ENCODE measurements at places on chromosomes 6 and 20. TPM values are rescaled to one million over a fixed set of nuclear protein-coding genes. Genes with fewer than 3 reads are reported as not detected.

BYSL gene
- 49.1 TPM for total RNA-seq

TMEM244 gene
- total RNA-seq: not detected

KCNK17 gene
- not detected for total RNA-seq

- no peaks in the 10 kb centered on the region for H3K36me3 ChIP-seq
- H3K27ac ChIP-seq: peak overlapping the region; percentile 64
- peaks cover 8% of the 10 kb centered on the region for H3K4me1 ChIP-seq
- H3K4me3 ChIP-seq: no peak overlapping the region
- DNase-seq: no peak
- no peaks in the 10 kb centered on the region for H3K27me3 ChIP-seq
Measured at GRCh38 chr6:27805347-27805746, 106.8 kb downstream of the OR2B2 start.

GRCh38 chr6:63636518-63637021 lies 968 bp downstream of the PHF3 start:
- peaks cover 37% of the 10 kb centered on the region for H3K4me1 ChIP-seq
- no peaks in the 10 kb centered on the region for H3K36me3 ChIP-seq
- H3K27me3 ChIP-seq: peaks cover 2% of the 10 kb centered on the region
- H3K27ac ChIP-seq: peak overlapping the region; percentile 93
- no peak for DNase-seq

- H3K4me1 ChIP-seq: peaks cover 38% of the 10 kb centered on the region
- H3K27me3 ChIP-seq: no peaks in the 10 kb centered on the region
- H3K36me3 ChIP-seq: peaks cover 4% of the 10 kb centered on the region
- H3K4me3 ChIP-seq: peak overlapping the region; percentile 73
Measured at GRCh38 chr6:131948692-131949619, 2.2 kb downstream of the CCN2 start.

DNA sequence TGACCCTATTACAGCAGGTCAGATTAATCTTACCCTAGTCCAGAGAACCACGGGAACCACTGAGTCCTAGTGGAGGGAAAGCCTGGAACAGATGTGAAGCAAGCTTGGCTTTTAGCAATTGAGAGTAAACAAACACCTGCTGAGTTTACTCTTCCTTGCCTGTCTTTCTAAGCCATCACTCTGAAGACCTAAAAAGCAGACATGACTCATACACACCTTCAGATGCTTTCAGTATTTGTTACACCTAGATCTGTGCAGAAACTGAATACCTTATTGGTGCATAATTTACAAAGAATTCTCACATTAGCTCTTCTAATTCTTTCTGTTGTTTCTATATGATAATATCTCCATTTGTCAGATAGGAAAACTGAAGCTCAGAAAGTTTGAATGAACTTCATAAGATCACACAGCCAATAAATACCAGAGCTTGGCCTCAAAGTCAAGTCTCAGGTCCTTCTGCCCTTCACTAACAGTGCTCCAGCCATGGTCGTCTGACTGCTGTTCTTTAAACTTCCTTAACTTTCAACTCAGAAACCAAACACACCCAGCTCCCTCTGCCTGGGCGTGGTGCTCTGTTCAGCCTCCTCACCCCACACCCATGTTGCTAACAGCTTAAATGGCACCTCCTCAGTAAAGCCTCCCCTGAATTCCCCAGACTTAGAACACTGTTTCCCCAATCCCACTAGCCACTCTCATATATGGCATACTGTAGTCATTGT lies 8.6 kb upstream of the GABBR1 start:
- no peak for DNase-seq
- no peaks in the 10 kb centered on the region for H3K36me3 ChIP-seq
- no peaks in the 10 kb centered on the region for H3K4me1 ChIP-seq
- H3K27me3 ChIP-seq: 0 out of 2 replicates have a peak, but pooled peaks cover 2% of the 10 kb centered on the region

DNA sequence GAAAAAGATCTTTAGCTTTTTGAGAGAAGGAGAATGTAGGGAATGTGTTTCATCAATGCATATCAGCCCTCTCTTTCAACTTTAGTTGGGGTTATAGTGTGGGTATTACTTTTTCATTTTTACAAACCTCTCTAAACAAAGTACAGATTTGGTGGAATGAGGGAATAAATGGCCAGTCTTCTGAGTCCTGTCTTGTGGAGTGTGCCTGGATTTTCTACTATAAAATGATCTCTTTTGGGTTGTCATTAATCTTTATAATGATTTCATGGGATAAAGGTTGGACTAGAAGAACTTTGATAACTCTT lies 209.3 kb downstream of the RNF144B start:
- no peak overlapping the region for H3K4me3 ChIP-seq
- no peaks in the 10 kb centered on the region for H3K36me3 ChIP-seq
- no peaks in the 10 kb centered on the region for H3K4me1 ChIP-seq
- H3K27ac ChIP-seq: no peak overlapping the region
- DNase-seq: no peak

GRCh38 chr20:41408156-41408794 lies 41.7 kb upstream of the EMILIN3 start:
- H3K36me3 ChIP-seq: peaks cover 8% of the 10 kb centered on the region
- no peak overlapping the region for H3K4me3 ChIP-seq
- no peak for DNase-seq
- H3K27me3 ChIP-seq: no peaks in the 10 kb centered on the region

- no peaks in the 10 kb centered on the region for H3K36me3 ChIP-seq
- H3K27ac ChIP-seq: no peak overlapping the region
- DNase-seq: no peak
- H3K4me3 ChIP-seq: no peak overlapping the region
- H3K4me1 ChIP-seq: no peaks in the 10 kb centered on the region
Measured at GRCh38 chr6:141158740-141159139, 974.0 kb upstream of the GJE1 start.

- peaks cover 3% of the 10 kb centered on the region for H3K4me1 ChIP-seq
- H3K36me3 ChIP-seq: no peaks in the 10 kb centered on the region
- DNase-seq: no peak
Measured at GRCh38 chr20:1500496-1500895, 9.3 kb upstream of the SIRPB2 start.

- DNase-seq: no peak
- H3K4me1 ChIP-seq: peaks cover 9% of the 10 kb centered on the region
- H3K4me3 ChIP-seq: peak overlapping the region; percentile 60
- no peaks in the 10 kb centered on the region for H3K27me3 ChIP-seq
- H3K27ac ChIP-seq: peak overlapping the region; percentile 45
Measured at GRCh38 chr6:105994591-105995390, 91.3 kb upstream of the PRDM1 start.

DNA sequence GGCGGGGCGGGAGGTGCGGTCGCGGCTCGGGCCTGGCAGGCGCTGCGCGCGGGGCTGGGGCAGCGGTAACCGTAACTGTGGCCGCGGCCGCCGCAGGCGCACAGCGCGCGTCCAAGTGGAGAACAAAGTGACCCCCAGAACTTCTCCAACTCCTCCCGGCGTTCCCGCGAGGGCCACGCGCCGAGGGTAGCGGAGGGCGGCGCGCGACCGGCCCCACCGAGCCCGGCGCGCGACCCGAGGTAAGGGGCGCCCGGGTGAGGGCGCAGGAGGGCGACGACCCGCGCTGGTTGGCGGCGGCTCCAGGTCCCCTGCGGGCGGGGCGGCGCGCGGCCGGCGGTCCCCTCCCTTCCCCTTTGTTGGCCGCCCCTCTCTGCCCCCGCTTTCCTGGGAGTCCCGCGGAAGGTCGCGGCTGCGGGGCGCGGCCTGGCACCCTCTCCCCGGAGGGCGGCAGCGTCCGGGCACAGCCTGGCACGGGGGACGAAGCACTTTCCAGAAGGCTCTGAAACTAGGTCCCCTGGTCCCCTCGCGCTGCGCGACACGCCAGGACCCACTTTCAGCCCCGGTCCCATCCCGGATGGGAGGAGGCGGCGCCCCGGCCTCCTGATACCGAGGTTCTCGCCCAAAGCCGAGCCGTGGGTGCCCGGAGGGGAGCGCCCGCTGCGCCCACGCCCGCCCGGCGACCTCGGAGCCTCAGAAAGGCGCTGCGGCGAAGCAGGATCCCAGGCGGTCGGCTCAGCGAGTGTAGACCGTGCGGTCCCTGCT lies at the start of gene TIAM2:
TSS of gene TIAM2 (plus strand) at position 62 of the 762 bp plus-strand sequence. CDS start 133,909 bp downstream, outside the sequence.
- H3K4me3 ChIP-seq: peak within 1 kb of the TSS; percentile 91
- peaks cover 18% of the 10 kb centered on the region for H3K4me1 ChIP-seq
- peak within 1 kb of the TSS; percentile 80 for H3K27ac ChIP-seq
- no peaks in the 10 kb centered on the region for H3K27me3 ChIP-seq

DNA sequence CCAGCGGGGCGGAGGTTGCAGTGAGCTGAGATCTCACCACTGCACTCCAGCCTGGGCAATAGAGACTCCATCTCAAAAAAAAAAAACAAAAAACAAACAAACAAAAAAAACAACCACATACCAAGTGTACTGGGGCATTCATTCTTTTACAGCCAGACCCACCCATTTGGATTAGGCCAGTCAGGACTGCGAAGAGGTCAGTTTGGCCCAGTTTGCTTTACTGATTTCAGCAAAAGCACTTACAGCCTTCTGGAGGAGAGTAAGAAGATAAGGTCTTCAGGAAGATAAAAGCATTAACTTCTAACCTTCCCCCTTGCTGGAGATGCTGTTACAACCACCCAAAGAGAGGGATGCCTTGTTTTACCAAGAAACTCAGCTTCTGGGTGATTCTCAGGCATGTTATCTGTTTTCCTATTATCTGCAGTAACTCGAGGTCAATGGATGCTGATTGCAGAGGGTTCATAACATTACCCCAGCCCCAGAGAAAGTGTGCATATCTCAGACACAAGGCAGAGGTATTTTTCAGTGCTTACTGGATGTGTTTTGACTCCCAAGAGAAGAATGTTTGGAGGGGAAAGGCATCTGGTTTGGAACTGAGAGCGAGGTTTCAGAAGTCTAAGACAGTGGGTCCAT lies 118.9 kb downstream of the RIN2 start:
- H3K36me3 ChIP-seq: no peaks in the 10 kb centered on the region
- peaks cover 22% of the 10 kb centered on the region for H3K4me1 ChIP-seq

DNA sequence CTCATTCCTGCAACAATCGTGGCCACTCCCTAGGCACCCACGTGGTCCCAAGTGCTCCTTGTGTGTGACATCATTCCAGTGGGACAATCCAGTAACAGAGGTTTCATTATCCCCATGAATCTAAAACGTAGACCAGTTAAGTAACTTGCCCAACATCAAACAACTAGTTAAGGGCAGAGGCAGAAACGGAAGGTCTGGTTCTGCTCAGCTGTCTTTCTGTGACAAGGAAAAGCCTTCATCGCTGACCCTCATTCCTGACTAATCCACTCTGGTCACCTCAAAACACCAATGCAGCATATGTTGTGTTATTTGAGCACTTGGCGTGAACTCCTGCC lies 261.4 kb upstream of the JARID2 start:
- H3K27me3 ChIP-seq: no peaks in the 10 kb centered on the region
- H3K4me3 ChIP-seq: no peak overlapping the region
- no peaks in the 10 kb centered on the region for H3K36me3 ChIP-seq

Measured in Panc1 (cell line).